ENCODE measurements at places on chromosomes 7 and 10.

DNA sequence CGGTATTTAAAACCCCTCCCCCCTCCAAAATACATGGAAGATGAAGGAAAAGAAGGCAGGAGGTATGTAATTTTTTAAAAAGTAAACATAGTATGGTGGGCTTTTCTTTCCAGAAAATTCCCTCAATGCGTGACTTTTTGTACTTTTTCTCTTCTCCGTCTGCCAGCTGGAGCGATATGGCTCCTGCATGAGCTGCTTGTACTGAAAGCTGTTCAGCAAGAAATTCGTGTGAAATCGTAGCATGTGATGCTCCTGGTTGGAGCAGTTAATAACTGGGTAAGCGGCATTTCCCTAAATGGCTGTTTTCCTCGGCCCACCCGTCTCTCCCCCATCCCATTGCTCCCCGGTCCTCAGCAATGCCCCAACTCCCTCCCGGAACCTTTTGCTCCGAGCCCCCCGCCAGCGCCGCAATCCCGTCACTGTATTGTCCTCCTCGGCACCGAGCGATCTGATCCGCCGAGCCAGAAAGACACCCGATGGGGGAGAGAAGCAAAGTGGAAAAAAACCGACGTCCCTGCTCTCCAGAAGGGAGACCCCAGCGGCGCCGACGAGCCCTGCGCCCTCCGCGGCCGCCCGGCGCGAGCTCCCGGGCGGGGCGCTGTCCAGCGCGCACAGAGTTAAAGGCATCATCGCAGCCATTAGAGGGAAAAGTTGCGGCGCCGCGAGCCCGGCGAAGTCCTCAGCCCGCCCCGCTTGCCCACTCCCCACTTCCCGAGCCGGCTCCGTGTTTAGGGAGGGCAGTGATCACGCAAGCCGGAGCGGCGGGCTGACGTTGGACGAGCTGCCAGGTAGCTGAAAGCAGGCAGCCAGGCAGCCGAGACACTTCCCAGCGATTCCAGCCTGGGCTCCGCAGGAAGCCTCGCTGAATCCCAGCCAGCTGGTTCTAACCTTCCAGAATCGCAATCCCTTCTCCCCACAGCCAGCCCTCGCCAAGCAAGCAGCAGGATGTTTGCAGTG lies at the start of gene VSTM2A:
Gene VSTM2A, plus strand, starts transcription at position 707 of the 957 bp plus-strand sequence. CDS start 356 bp downstream, outside the sequence.
- DNase-seq, result no peak

DNA sequence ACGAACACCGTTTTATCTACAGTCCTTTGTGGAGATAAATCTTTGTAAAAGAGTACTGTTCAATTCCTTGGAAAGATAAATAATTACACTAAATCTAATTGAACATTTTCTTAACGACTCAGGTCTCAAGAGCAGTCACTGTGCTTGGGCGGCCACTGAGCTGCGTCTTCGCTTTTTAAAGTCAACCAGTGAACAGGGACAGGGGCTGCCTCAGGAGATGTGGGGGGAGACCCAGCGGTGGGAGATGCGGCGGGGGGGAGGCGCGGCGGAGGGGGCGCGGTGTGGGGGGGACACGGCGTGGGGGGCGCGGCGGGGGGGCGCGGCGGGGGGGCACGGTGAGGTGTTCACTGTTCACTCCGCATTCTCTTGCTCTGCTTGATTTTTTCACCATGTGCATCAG lies 39.8 kb downstream of the CAMK2B start:
- DNase-seq, result no peak

DNA sequence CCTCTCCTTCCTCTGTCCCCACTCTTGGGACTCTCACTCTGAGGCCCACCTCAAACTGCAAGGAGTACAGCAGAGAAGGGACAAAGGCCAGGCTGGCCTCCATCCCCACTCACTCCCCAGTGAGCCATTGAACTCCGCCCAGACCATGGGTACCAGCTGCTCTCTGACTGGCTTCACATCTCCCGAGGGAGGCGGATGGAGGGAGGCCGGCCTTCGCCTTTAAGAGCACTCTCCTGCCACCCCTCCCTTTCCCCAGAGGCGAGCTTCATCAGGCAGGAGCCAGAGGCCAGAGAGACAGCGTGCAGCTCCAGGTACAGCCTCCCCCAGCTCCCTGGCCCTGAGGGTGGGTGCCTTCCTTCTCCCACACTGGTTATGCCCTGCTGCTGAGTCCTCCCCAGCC lies 1.8 kb upstream of the LDB3 start:
- no peak for DNase-seq

DNA sequence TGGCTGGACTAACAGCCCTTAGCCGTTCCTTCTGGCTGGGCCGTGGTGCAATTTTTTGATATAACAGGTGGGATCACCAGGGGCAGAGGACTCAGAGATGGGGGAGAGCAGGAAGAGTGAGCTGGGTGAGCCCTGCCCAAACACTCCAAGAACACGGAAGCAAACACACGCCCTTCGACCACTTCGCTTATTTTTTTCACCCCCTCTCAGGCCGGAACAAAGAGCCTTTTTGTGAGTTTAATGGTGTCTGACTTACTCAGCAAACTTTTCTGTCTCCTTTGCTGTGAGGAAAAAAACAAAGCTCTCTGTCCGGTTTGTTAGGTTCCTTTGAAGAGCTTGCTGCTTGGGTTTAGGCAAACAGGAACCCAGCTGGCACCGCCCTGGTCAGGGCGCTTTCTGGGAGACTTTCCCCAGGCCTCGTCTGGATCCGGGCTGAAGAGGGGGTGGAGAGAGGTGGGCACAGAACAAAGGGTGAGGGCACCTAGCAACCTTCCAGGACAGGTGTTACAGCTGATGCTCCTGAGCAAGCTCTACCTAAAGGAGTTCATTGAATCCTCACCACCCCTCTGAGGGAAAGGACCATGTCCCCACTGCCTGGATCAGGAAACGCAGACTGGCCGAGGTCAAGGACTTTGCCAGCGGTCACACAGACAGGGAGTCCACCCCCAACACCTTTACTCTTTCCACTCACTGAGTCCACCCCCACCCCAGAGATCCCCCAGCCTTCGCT lies 23.3 kb downstream of the CALML3 start:
- no peak for DNase-seq

- DNase-seq, result no peak
Observed at GRCh38 chr10:21475393-21475792, 50.1 kb downstream of the SKIDA1 start.

DNA sequence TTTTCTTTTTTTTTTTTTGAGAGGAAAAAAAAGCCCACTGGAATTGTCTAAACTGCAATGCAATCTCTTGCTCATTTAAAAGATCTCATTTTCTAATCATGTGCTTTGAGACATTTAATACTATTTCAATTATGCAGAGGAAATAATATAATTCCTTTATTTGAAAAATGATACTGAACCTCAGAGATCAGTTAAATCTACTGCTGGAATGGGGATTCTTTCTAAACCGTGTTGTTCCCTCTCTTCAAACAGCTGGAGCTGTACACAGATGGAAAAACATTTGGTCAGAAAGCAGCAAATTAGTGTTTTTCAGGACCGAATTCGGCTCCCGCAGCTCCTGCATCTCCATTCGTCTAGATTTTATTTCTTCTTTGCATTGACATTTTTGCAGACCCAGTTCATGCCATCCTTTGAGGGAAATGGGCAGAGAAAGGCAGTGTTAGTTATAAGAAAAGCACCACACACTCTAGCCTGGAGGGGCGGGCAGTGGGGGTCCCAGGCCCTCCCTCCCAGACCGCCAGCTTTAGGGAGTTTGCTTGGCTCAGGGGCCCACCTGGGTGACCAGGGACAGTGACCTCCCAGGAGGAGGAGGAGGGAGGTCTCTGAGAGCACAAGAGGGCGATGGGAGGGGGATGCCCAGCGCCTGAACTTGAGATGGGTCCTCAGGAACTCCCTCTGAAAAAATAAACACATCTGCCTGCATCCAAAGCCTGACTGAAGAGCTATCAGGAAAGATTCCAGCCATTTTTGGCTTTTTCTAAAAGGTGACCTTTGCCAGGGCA lies 32.4 kb downstream of the TRIM8 start:
- no peak for DNase-seq

GRCh38 chr7:13540429-13540828 lies 449.0 kb downstream of the ETV1 start:
- no peak for DNase-seq

GRCh38 chr7:24732646-24733413 lies 24.4 kb downstream of the GSDME start:
- peak; percentile 88 for DNase-seq

DNA sequence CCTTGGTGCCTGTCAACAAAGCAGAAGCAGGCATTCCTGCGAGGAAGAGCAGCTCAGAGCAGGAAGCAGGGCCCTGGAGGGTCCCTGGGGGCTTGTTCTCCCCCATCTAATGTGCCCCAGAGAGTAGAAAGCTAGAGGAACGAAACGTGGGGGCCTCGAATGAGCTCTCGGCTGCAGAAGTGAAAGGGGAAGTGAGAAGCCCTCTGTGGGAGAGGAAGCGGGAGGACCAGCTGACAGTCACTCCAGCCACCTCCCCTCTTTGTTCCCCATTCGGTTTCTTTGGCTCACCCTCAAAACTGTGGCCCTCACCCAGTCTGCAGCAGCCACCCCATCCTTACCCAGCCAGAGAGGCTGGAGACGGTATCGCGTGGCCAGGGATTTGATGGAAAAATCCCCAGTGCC lies 25.0 kb downstream of the C10orf105 start:
- peak; percentile 84 for DNase-seq

DNA sequence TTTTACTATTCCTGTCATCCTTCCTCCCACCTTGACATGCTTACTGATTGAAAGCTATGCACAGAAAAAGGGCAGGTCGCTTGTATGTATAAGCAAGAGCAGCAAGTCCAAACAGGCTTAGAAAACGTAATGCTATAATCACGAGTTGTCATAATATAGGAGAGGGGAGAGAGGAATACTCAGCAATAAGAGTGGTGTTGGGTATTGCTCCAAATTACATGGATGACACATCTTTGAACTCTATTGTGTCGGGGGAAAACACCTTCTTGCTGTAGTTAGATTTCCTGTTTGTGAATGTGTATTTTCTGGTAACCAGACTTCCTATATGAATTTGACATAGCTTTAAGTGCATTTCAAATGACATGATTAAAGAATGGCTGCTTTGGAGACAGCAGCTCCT lies 7.5 kb downstream of the MET start:
- DNase-seq, result no peak

- no peak for DNase-seq
Observed at GRCh38 chr7:38525857-38526256, 105.3 kb downstream of the AMPH start.

DNA sequence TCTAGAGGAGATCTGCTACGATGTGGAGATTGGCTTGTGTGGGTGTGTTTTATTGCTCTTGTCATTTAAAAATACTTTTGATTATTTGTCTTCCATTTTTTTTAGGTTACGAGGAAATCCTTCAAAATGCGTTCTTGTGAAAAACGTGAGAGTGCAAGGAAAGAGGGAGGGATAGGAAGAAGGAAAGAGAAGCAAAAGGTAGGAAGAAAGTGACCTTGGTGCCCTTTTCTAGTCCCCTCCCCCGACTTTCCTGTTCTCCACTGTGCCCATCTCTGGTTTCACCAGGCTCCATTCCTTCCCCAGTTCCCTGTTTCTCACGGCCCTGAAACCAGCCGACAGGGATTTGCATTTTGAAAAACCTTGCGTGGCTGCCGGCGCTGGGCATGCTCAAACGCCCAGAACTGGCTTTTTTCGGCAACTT lies 506 bp upstream of the GNAI1 start:
- DNase-seq, result no peak

GRCh38 chr10:51705774-51706173 lies 6.4 kb upstream of the CSTF2T start:
- DNase-seq, result no peak

DNA sequence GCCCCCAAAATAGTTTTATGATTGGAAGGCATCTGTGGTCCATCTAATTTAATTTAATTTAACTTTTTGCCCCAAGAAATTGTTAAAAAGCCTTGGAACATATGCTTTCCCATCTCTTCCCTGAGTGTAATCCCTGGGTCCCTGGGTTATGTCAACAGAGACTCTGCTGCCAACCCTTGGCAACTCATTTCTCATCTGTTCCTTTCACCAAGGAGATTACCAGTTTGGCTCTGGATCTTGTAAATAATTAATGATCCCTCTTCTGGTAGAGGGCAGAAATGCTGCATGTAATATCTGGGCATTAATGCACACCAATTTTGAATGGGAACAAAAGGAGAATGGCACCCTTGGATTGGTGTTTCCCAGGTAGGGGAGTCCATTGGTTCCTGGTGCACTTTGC lies 514.2 kb downstream of the CCSER2 start:
- DNase-seq, result no peak

GRCh38 chr7:155136619-155137243 lies 66.6 kb downstream of the HTR5A start:
- DNase-seq, result no peak

- DNase-seq, result no peak
Observed at GRCh38 chr7:136637813-136638212, 230.6 kb upstream of the CHRM2 start.

- no peak for DNase-seq
Observed at GRCh38 chr7:28178599-28178998, 2.0 kb downstream of the JAZF1 start.

GRCh38 chr10:33739031-33739430 lies 404.6 kb upstream of the NRP1 start:
- DNase-seq, result no peak

- DNase-seq, result peak; percentile 15
Observed at GRCh38 chr10:58335306-58336005, 650 bp downstream of the UBE2D1 start.

DNA sequence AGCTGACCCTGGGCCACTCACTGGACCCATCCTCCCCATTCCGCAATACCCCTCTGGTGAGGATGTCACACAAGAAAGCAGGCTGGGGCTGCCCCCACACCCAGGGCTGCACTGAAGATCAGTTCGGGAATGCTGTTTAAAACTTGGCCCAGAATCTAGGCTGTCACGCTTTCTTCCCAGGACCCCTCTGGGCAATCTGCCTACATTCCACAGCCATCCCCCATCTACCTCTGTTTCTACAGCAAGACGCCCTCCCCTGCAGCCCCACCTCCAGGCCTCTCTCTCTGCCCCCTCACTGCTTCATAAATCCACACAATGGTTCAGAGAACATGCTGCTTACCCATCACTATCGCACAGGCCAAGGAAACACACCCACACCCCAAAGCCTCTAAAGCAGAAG lies 36.1 kb downstream of the XPNPEP1 start:
- DNase-seq, result no peak

DNA sequence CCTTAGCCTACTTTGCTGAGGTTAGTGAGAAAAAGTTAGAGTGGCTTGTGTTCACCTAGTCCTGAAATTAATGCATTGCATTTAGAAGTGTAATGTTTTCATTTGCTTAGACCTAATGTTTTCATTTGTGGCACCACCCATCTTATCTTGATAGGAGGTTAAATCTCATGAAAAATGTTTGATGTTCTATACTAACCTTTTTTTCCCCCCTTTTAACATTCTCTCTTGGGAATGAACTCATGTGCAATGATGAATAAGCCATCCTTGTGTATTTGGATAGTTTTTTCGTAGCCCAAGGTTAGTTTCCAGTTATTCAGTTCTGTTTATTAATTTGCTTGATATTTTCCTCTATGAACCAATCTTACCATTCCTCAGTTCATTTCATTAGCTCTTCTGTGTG lies 2.8 kb downstream of the FHIP2A start:
- DNase-seq, result no peak

DNA sequence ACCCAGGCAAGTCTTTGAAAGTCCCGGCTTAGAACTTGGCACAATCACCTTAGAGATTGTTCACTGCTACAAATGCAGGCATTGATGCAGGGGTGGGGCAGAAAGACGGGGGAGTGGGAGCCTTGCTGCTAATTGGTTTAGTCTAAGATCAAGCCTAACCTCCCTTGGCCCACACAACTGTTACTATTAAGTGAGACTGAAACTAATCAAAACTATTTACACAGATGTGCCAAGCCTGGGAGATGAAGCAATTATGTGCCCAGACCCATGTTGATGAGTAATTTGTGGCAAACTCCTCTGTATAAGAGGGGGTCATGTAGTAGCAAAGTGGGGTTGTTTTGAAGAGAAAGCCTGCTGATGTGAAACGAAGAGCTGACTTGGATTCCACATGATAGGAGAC lies 178.2 kb upstream of the ITGB1 start:
- DNase-seq, result no peak

GRCh38 chr7:128838981-128839731 lies 8.9 kb downstream of the FLNC start:
- DNase-seq, result no peak
